Skeletal muscle tissue (tissue), 5 donors: ENCODE measurements at places on chromosomes 7 and 10. TPM values are rescaled to one million over a fixed set of nuclear protein-coding genes. Genes with fewer than 3 reads are reported as not detected.

TACC2 gene
- 37.6 TPM for total RNA-seq

STK32C gene
- 8.4 TPM for total RNA-seq

CALN1 gene
- total RNA-seq: 0.52 TPM

FAM131B gene
- 1.0 TPM for total RNA-seq

ABCB1 gene
- total RNA-seq: under 0.01 TPM

CCL26 gene
- not detected for total RNA-seq

NPFFR1 gene
- under 0.01 TPM for total RNA-seq

SYT15B gene
- not detected for total RNA-seq

NKX1-2 gene
- not detected for total RNA-seq

EVX1 gene
- not detected for total RNA-seq

PLPP4 gene
- total RNA-seq: 0.52 TPM

DUS4L gene
- 3.1 TPM for total RNA-seq

KRIT1 gene
- total RNA-seq: 43.8 TPM

GNB2 gene
- 48.5 TPM for total RNA-seq

ZNF804B gene
- total RNA-seq: not detected

TBX20 gene
- 1.0 TPM for total RNA-seq

NXPH1 gene
- total RNA-seq: not detected

SORCS1 gene
- 4.2 TPM for total RNA-seq

ZNF777 gene
- 2.1 TPM for total RNA-seq

SEMA3E gene
- 1.0 TPM for total RNA-seq

HOGA1 gene
- total RNA-seq: 1.6 TPM

GIMAP4 gene
- 25.6 TPM for total RNA-seq

VWC2 gene
- under 0.01 TPM for total RNA-seq

TET1 gene
- 15.1 TPM for total RNA-seq

ATG9B gene
- not detected for total RNA-seq

SLC26A4 gene
- 0.52 TPM for total RNA-seq

PDE6C gene
- total RNA-seq: not detected
